ENCODE measurements at places on chromosomes 16 and 17.

DNA sequence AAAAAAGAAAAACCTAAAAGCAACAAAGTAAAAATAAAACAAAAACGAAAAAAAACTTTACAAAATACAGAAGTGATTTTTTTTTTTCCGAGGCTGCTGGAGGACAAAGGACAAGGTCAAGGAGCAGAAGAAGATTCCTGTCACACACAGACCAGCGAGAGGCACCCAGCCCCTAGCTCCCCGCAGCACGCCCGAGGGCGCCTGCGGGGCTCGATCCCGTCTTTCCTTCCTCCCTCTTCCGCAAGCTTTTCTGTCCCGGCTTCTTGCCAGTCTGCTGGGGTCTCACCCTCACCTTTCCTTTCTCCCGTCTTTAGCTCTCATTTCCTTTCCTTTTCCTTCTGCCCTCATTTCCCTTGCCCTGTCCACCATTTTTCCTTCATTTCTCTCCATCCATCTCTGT lies 66.1 kb upstream of the DNAH17 start:
- DNase-seq, result no peak

DNA sequence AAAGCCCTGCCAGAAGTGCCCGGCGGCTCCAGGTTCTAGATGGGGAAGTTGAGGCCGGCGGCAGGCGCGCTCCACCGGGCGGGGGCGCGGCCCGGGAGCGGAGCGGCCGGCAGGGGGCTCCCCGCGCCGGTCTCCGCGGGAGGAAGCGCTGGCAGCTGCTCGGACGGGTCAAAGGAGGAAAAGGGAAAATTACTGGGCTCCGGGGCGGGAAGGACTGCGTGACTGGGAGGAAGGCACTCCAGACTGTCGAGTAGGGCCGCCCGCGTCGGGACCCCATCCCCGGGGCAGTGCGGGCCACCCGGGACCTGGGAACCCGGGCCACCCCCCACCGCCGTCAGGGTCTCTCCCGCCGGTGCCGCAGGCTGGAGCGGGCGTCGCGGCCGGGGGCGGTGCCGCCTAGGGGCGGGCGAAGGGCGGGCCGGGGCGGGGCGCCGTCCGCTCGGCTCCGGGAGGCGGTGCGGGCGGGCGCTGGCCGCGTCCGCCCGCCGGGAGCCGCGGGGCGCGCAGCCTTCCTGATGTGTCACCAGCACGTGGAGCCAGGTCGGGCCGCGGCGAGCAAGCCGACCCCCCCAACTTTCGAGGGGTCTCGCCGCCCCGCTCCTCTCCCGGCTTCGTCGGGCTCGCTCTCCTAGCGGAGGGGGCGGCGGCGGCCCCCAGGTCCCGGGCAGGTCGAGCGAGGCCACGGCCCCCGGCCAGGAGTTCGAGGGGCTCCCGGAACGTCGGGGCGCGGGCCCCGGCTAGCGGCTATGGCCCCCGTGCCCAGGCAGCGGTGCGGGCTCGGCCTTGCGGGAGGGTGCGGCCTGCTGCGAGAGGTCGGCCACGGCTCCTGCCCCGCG lies 167.5 kb downstream of the RAB11FIP4 start:
- peak; percentile 51 for DNase-seq

- DNase-seq, result no peak
Observed at GRCh38 chr16:50311891-50312501, 45.6 kb downstream of the ADCY7 start.

- DNase-seq, result no peak
Observed at GRCh38 chr17:13973960-13974651, 95.2 kb upstream of the COX10 start.

Measured in stimulated activated CD8-positive, alpha-beta memory T cell treated with anti-CD3 and anti-CD28 coated beads, Interleukin-15, amount 100 ng/mL, for 48 hours (primary cell).